ENCODE measurements at places on chromosomes 1 and 21.

DNA sequence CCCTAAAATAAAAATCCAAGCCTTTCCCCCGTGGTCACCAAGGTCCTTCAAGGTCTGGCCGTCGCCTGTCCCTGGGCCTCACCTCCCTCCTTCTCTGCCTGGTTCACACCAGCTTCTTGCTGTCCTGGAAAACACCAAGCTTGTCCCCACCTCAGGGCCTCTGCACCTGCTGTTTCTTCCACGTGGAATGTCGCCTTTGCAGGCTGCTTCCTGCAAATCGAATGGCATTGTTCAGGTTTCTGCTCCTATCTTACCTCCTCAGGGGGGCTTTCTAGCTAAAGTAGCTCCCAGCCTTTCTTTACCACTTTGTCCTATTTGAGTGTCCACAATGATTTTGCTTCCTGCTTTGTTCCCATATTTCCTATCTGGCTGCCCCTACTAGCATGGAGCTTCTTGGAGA lies 3.3 kb upstream of the CASZ1 start:
- no peak for DNase-seq

DNA sequence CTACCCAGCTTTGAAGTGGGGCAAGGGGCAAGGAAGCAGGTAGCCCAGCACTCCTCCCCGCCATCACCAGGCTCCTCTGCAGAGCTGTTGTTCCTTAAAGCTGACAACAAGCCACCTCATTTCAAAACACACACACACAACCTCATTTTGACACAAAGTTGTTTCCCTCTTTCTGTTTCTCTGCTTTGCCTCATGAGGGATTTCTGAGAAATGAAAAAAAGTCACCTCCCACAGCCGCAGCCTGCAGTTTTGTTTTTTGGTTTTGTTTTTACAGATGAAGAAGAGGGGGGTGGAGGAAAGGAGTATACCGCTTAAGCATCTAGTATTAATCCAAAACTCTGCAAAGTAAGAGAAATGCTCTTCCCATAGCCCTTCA lies 12.1 kb downstream of the MCL1 start:
- no peak for DNase-seq

- DNase-seq, result no peak
These were observed 17.1 kb downstream of the KIF21B start for GRCh38 chr1:201006450-201006849.

DNA sequence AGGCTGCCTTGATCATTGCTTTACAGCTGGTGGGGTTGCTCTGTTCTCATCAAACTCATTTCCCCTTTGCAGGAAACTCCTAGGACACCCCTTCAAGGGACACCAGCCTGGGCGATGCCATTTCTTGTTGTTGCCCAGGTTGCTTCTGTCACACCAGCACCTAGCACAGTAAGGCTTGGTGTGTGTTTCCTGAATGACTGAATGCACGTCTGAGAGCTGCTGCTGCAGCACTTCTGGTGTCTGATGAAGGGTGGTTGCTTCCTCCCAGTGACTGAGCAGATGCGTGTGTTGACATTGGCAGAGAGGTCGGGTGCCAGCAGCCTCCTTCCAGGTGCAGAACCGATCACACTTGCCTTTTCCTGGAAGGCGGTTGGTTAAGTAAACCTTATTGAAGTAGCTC lies 477.4 kb downstream of the CAMTA1 start:
- DNase-seq, result no peak

DNA sequence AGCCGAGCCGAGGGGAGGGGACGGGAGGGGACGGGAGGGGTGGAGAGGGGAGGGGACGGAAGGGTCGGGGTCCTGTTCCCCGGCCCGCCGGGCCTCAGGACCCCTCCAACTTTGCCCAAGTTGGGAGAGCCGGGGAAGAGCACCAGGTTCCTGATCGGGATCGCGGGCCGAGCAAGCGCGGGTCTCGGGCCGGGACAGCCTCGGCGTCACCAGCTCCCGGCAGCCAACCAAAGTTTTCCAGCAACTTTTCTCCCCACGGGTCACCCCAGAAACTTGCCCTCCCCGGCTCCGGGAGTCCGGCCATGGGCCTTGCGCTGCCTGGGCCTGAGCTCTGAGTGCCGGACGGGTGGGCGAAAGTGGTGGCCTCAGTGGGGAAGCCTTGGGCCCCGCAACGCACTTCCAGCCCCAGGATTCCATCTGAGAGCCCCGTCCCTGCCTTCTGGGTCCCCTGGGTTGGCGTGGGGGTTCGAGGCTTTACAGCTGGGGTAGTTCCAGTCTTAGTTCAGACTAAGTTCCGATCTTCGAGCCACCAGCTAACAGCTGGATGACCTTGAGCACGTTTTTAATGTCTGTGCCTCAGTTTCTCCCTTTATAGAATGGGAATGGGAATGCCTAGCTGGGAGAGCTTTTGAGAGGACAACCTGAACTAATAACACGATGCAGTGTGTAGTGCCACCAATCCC lies 458 bp downstream of the ZC3H12A start:
- peak; percentile 64 for DNase-seq

DNA sequence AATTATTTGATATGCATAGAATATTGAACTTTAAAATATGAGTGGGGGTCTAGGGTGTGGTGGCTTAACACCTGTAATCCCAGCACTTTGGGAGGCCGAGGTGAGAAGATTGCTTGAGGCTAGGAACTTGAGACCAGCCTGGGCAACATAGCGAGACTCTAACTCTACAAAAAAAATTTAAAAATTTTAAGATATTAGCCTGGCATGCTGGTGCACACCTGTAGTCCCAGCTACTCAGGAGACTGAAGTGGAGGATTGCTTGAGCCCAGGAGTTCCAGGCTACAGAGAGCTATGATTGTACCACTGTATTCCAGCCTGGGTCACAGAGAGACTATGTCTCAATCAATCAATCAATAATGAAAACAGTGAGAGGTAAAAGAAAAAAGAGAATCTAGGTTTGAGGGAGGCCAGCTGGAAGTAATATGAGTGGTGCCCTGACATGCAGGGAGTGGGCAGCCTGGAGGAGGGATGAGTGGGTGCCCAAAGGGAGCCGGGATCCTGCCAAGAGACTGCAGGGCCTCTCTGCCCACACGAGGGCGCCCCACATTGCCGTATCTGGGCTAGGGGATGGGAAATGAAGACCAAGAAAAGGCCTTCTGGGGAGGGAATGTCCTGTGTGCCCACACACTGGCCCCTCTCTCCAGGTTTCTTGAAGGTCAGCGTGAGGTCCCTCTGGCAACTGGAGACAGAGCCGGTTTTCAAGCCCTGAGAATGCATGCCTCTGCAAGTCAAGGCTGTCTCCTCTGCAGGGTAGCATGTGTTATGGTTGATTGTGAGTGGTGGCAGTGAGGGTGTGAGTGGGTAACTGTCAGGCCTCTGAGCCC lies 93.9 kb upstream of the PPM1J start:
- peak; percentile 87 for DNase-seq

Data from eye (tissue), 1 donor.